ENCODE measurements at places on chromosomes 5 and 9. TPM values are rescaled to one million over a fixed set of nuclear protein-coding genes. Genes with fewer than 3 reads are reported as not detected.
A peak's percentile ranks its signal among the peaks of the same experiment; 100 is the strongest.

SPAAR gene
- 0.83 TPM for total RNA-seq

PCDHB5 gene
- total RNA-seq = 8.0 TPM

FYB1 gene
- total RNA-seq = 24.7 TPM

NDFIP1 gene
- 80.0 TPM for total RNA-seq

IL4 gene
- total RNA-seq = not detected

PAPPA gene
- total RNA-seq = 5.6 TPM

TSSK1B gene
- 0.20 TPM for total RNA-seq

CCDC171 gene
- total RNA-seq = 4.0 TPM

TEX48 gene
- total RNA-seq = not detected

GPX3 gene
- total RNA-seq = 131 TPM

NR5A1 gene
- total RNA-seq = 0.37 TPM

FBN2 gene
- 3.5 TPM for total RNA-seq

DNA sequence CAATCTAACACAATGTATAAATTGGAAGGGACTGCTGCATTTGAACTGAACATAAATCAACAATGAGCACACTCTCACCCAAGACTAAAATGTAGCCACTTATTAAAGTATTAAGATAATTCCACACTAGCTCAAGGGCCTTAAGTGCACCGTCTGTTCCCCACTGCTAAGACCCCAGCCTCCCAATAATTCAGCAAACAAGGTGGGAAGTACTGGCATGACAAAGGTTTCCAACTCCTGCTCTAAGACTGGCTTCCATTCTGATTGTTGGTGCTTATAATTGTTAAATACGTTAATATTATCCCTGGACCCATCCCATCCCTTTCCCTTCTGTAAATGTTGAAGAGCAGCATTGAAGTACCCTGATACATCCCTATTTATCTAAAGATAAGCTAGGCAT, 636.7 kb downstream of the NR2F1-AS1 start:
- no peak for DNase-seq

DNA sequence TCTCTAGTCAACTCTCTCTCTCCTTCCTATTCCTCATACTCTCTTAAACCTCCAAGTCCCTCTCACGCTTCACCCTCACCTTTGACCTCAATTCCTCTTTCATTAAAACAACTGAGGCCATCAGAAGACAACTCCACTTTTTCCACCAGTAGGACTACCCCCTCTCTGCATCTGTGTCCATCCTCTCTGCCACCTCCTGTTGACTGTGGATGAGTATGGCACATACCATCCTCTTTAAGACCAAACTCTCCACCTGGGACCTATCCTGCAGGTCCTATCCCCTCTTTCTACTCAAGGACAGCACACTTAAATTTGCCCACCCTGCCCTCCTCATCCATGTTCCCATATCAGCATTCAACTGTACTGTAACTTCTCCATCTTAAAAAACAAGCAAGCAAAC, 89.2 kb downstream of the FOXD1 start:
- DNase-seq = no peak

DNA sequence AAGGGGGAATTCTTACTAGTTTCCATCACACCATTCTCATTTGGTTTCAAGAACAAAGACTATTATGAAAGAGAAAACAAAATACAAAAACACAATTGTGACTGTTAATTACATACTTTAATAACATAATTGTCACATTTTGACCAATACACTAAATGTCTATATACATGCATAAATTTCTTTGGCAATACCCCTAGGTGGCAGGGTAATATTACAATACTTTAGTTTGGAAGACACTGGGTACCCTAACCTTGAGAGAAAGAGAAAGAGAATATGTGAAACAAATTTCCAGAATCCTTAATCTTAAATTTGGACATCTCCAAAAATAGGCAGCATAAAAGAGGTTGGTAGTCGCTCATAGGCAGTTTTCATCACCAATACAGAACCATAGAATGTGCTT, 619.6 kb upstream of the ADAMTS16 start:
- no peak for DNase-seq

DNA sequence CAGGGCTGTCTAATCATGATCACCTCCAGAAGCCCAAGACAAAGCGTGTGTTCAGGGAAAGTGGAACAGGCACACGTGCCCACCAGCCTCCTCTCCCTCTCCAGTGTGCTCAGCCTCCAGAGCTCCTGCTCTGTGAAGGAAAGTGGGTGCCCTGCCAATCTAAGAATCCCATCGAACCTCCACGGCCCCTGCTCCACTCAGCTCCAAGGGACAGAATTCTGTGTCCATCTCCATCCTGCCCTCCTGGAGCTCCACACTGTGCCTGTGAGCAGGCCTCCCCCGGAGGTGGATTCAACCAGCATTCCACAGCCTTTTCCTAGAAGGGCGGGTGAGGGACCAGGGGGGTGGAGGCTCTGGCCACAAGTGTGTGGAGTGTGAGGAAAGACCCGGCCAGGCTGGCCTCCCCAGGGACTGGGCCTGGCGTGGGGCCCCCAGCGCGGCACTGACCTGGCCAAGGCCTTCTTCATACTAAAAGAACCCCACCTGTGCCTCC, 6.0 kb downstream of the EEIG1 start:
- DNase-seq = no peak

- DNase-seq = no peak
Observed at GRCh38 chr5:123549256-123549904, 37.4 kb downstream of the CSNK1G3 start.

DNA sequence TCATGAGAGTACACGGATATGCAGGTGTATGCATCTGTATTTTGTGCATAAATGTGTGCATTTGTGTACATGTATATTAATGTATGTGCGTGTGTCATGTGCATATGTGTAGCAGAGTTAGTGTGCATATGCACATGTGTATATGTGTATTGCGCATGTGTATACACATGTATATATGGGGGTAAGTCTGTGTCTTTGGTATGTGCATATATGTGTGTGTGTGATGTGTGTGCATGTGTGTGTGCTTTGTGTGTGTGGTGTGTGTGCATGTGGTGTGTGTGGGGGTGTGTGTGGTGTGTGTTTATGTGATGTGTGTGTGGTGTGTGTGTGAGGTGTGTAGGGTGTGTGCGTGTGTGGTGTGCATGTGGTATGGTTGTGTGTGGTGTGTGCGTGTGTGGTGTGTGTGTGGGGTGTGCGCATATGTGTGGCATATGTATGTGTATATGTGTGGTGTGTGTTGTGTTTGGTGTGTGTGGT, 13.1 kb upstream of the CTSL start:
- DNase-seq = no peak

DNA sequence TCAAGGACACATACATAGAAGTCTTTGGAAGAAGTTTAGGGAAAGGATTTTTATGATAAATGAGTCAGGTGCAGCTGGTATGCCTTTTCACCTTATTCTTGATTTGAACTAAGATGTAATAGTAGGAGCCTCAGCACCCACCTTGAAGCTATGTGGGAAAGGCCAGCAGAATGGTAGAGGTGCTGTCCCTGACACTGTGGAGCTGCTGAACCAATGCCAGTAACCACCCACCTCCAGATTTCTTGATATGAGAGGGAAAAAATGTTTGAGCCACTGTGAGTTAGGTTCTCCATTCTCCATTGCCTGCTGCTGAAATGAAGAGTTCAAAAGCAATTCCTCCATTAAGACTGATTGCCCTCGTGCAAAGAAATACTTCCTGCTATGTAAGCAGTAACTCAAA, 12.2 kb upstream of the HMGCR start:
- DNase-seq = no peak

- no peak for DNase-seq
Observed at GRCh38 chr9:114465417-114465816, 39.9 kb downstream of the WHRN start.

DNA sequence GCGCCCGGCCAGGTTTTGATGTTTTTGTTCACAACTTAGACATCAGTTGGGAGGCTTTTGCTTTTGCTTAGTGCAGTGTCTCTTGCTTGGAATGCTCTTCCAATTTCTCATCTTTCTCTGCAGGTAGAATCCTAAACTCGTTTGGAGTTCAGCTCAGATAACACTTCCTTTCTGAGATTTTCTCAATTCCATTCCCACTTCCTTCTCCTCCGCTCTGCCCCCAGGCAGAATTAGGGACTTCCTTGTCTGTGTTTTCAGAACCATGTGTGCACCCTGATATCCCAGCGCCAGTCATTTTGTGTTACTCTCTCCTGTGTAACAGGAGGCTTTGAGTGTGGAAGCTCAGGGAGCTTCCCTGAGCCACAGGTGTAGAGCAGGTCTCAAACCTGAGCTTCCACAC, 171.0 kb downstream of the INSYN2B start:
- no peak for DNase-seq

DNA sequence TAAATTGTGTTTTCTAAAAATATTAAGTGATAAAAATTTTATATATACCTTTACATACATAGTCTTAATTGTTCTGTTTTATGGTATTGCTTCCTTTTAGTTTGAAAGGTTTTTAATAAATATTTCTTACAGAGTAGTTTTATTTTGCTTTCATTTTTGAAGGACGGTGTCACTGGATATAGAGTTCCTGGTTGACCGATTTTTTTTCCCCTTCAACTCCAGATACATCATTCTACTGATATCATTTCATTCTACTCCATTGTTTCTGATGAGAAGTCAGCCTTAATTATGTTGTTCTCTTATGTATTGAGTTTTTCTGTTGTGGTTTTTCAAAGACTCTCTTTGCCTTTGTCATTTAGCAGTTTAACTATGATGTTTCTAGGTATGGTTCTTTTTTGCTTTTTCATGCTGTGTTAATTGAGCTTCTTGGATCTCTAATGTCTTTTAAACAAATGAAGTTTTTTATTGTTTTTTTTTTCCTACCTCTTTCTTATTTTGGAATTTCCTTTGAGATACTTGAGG, 30.4 kb downstream of the MTREX start:
- DNase-seq = no peak

DNA sequence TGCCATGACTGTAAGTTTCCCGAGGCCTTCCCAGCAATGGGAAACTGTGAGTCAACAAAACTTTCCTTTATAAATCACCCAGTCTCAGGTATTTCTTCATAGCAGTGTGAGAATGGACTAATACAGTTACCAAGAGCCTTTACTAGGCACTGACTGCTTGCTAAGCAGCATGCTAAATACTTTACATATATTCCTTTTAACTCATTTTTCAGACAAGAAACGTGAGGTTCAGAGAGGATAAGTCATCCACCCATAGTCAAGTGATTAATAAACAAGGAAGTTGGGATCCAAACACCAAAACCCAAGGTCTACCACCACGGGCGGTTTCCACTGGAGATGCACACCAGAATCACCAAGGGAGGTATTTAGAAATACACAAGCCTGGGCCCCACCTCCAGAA, 50.8 kb downstream of the GABBR2 start:
- no peak for DNase-seq

DNA sequence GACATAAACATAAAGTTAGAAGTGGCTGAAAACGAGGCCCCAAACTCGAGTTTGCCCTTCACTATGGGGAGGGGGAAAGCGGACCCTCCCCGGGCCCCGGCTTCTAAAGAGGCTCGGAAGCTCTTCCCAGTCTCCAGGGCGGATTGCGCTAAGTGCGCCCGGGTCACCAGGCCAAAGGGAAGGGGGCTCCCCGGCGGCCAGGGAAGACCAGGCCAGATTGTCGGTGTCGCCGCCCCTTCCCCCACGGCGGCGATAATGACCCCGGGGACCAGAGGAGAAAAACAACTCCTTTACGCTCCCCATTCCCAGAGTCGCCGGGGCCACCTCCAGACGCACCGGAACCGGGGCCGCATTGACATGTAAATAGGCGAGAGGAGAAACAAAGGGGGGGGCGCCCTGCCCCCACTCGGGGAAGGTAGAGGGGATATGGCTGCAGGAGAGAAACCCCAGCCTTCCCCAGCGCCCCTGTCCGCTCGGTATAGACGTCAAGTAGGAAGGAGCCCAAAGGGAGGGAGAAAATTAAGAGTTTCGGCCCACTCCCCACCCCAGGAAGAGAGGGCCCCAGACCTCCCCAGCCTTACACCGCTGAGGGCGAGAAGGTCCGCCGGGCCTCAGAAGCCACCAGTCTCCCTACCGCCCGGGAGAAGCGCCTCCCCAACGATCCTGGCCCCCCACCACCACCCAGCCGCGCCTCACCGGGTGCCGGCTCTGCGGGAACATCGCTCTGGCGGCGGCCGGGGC, 1.7 kb downstream of the TLE1 start:
- DNase-seq = peak; percentile 34

GRCh38 chr9:110777196-110777875, 108.7 kb downstream of the MUSK start:
- DNase-seq = peak; percentile 28

GRCh38 chr5:125181955-125182354, 435.5 kb upstream of the ZNF608 start:
- DNase-seq = no peak

GRCh38 chr9:99389087-99390033, 167.3 kb downstream of the SEC61B start:
- no peak for DNase-seq

DNA sequence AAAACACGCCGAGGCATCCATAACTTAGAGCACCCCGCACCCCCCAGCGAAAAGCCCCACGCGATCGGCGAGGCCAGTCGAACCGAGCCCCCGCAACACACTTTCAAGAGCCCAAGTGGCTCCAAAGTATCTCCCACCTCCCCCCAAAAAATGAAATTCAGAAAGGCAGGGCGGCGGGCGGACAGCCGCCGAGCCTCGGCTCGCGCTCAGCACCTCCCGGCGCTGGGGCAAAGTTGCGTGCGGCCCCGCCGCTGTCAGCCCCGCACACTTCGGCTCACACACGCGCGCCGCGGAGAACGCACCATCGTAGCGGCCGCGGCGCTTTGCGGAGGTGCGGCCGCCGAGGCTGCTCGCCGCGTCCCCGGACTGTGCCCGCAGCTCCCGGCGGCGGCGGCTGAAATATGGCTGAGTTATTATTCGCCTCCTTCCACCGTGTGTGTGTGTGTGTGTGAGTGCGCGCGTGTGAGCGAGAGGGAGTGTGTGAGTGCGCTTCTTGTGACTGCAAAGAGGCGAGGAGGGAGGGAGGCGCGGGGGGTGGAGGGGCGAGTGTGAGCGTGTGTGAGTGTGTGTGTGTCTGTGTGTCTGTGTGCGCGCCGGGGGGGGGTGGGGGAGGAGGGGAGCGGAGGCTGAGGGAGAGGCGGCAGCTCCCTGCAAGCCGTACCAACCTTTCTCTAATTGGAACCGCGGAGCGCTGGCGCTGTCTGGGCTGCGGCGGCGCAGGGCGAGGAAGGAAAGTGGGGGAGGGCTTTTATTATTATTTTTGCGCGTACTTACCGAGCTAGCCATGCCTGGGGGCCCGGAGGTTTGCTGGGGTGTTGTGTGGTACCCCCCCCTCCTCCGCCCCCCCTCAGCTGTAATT, 599 bp downstream of the MLLT3 start:
- peak; percentile 76 for DNase-seq

- peak; percentile 38 for DNase-seq
Observed at GRCh38 chr5:80153586-80154126, 102.2 kb downstream of the SERINC5 start.

- DNase-seq = no peak
Observed at GRCh38 chr5:139925650-139926640, 117.2 kb downstream of the NRG2 start.

GRCh38 chr5:149037817-149038216, 25.0 kb downstream of the SH3TC2 start:
- DNase-seq = no peak

GRCh38 chr9:91734371-91734981, 215.6 kb downstream of the ROR2 start:
- peak; percentile 54 for DNase-seq
